Naive thymus-derived CD4-positive, alpha-beta T cell (primary cell): ENCODE measurements at places on chromosomes 11 and 22. TPM values are rescaled to one million over a fixed set of nuclear protein-coding genes. Genes with fewer than 3 reads are reported as not detected.
A peak's percentile ranks its signal among the peaks of the same experiment; 100 is the strongest.

DNA sequence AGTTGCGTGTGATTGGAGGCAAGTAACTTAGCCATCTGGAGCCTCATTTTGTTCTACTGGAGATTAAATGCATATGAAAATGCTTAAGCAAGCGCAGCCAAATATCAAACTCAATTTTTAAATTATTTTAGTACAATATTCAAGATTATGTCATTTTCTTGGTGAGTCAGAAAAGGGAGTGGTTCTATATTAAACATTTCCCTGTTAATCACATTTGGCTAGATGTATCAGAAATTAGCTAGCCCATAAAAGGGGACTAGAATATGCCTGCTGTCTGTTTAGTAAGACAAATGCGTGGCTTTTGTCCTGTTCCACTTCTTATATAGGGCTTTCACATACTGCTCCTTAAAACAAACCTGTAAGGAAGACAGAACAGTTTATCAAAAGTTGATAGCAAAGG is 35.0 kb upstream of the BMAL1 start:
- no peak for DNase-seq

DNA sequence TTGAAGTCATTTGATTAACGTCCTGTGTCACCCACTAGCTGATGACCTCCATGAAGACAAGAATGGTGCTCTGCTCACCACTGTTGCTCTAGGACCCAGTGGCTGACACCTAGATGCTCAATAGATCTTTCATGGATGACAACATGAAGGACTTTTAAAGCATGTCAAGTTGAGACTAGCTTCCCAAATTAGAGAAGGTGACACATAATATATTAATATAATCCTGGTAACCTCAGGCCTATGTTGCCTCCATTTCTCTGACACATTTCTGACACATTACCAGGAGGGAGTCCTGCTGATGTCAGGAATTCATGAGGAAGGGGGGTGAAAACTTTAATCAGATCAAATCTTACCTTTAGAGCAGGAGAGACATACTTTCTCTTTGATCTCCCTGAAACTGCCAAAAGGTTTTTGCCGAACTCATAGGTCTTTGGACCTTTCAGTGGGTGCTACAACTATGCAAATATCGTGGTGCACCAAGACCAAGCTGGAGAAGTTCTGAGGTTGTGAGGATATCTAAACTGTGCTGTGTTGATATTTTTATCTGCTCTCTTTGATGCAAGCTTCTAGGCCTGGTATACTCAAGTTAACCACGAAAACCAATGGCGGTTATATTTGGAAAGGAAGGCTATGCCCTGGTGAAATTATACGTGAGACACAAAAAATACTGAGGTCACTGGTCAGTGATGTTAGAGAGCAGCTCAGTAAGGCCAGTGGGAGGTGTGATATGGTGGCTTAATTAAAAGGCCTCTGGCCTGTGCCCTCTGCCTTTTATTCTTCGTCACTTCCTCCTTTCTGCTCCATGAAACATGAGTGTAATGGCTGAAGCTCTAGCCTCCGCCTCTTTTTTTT is 13.2 kb upstream of the AMPD3 start:
- DNase-seq, result no peak

DNA sequence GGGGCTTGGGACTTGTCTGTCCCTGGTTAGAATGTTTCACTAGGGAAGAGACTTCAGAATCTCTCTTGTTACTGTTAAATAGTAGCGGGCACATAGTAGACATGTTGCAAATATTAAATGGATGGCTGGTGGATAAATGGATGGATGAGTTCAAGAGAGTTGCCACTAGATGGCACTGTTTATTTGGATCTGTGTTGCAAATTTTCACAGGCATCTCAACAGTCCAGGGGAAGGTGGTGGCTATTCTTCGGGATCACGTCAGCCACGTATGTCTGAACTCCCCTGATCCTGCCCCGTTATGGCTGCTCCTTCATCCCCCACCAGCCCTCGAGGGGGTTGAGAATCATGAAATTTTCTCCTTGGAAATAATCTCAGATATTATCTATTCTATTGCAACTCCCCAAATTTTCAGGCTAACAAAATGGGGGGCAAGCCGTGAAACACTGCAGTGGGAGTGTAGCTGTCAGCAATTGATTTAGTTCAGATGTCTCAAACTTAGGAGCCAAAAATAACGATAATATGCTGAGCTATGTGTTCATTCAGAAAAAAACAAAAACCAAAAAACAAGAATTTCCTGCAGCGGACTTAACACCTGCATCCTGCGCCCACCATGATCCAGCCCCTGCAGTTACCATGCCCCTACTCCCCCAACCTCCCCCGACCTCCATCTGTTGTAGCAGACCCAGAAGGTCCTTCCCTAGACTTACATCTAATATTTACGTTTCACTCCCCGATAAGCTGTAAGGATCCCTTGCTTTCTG is 29.1 kb upstream of the BIRC3 start:
- DNase-seq, result peak; percentile 62

- no peak for DNase-seq
These were observed 72.1 kb downstream of the ATXN10 start for GRCh38 chr22:45743687-45744086.

GRCh38 chr11:116530705-116531104 is 242.1 kb downstream of the BUD13 start:
- no peak for DNase-seq

GRCh38 chr11:78331711-78332110 is 85.9 kb downstream of the GAB2 start:
- no peak for DNase-seq

- DNase-seq, result no peak
These were observed 39.1 kb upstream of the GLYAT start for GRCh38 chr11:58770627-58771457.

TNNI2 gene
- total RNA-seq, result 0.61 TPM

NXPE1 gene
- not detected for total RNA-seq

APLNR gene
- not detected for total RNA-seq
